CD4-positive, alpha-beta T cell treated with Interleukin-21 for 1 hour (primary cell): ENCODE measurements at places on chromosomes 5 and 9.

DNA sequence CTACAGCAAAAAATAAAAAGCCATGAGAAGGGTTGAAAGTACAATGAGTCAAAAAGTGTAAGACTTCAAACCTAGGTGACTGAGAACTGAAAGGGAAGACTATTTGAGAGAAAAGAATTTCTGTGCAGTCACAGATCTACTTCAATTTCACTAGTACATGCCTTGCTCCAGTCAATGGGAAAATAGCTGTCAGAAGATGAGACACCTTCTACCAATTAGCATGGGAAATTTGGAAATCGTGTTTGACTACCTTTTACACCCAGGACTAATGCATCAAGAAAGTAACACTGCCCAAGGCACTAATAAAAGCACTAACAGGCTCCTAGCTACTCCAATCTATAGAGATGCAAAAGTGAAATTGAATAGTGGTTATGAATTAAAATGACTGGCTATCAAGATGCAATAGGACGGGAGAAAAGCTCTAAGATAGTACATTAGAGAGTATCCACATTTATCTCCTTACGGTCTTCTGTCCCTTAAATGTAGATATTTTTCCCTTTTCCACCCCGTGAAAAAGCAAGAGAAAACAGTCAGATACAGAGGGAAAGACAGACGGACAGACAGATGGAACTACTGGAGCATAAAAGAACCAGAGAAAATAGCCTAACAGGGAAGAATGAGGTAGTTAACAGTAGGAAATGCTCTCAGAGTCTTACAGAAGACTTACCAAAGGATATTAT, 15.2 kb downstream of the ERP44 start:
- no peak for DNase-seq

DNA sequence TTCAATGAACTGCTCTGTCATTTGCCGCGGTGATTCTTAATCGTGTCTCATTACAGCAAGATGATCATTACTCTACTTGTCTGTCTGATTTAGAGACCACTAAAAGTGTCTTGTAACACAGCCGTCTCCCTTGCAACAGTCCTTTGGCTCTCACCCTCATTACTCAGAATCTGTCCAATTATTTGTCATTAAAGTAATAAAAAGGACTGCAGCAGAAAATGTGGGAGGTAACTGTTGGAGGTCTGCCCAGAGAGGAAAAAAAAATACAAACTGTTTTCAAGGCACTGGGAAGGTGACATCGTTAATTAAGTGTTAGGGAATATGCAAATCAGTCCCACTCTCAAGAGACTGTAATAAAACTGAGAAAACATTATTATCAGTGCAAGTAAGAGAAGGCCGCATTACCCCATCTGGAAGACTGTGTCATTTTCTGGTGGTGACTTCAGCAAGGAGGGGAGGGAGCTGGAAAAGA, 281.0 kb downstream of the RASEF start:
- DNase-seq, result no peak

DNA sequence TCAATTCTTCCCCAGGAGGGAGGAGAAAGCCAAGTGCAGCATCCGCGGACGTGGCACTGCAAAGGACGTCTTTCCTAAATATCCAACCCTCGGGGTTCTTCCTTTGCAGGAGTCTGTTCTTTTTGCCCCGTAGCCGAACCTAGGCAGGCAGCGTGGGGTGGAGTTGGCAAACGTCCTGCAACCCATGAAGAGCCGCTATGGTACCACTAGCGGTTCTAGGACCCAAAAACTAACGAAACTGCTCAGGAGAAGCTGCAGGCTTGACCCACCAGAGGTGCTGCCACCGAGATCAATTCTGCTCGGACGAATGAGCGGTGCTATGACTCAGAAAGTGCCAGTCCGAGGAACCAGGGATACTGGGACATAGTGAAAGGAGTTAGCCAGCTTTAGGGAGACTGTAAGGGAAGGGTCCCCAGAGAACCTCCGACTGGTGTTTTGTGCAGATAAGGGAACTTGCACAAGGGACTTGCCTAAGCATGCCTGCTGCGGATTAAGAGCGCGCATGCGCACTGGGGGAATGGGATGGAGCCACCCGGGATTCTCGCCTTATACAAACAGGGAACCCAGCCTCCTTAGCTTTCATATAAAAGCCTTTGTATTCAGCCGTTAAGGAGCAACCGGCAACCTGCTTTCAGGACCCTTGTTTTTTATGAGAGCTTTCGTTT, 32.7 kb downstream of the ANXA2R start:
- peak; percentile 83 for DNase-seq

DNA sequence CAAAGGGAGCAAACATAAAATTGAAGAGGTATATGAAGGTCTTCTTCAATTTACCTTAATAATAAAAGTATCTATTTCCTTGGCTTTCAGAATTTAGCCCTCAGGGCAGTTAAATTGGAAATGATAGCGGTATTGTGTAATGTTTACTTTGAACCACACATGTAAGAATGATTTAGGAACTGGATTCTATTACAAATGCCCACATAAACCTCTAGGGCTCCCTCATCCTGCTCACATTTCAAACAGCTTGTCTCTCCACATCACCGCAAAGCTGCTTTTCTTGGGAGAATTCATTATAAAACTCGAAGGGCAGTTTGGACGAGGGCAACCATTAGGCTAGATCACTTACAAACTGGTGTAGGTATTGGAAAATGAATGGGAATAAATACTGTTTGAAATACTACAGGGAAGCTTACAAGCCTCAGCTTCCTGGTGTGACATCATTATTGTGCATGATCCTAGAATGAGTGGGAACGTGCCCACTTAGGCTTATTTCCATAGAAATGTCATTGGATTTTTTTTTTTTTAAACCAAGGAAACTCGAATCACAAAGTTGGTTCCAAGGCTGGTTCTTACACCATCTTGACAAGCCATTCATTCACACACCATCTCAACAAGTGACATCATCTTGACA, 47.3 kb downstream of the MTRR start:
- no peak for DNase-seq

DNA sequence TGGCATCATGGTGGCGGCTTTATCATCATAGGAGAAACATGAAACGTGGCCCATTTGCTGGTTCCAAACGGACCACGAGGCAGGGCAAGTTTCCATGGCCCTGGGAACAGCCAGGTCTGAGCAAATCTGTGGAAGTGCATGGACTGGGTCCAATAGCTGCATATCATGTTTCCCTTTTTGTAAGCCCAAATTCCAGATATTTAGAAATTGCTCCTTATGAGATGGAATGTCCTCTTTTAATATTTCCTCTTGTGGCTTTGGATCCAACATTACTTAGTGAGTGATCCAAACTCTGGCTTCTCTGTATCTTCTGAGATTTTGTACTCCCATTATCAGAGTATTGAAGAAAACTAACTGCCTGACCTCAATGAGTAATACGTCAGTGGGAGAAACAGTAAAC, 79.8 kb upstream of the FBXL7 start:
- DNase-seq, result no peak

DNA sequence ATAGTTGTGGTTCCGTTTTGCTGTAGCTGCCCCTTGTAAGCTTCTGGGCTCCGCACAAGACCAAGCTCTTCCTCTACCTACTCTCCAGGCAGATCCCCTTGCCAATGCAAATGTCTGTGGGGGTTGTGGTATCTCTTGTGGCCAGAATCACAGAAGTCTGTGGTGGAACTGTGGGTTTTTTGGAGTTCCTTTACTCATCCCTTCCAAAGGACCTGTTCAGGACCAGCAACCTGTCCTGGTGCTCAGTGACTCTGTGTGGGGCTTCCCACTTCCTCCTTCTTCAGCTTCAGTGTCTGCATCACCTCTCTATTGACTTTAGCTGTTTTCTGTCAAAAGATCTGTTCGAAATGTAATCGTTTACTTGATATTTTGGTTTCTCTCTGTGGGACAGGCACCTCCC, 441.3 kb upstream of the ADAMTSL1 start:
- no peak for DNase-seq

GRCh38 chr9:115240676-115241075, 122.7 kb upstream of the TNC start:
- DNase-seq, result no peak

DNA sequence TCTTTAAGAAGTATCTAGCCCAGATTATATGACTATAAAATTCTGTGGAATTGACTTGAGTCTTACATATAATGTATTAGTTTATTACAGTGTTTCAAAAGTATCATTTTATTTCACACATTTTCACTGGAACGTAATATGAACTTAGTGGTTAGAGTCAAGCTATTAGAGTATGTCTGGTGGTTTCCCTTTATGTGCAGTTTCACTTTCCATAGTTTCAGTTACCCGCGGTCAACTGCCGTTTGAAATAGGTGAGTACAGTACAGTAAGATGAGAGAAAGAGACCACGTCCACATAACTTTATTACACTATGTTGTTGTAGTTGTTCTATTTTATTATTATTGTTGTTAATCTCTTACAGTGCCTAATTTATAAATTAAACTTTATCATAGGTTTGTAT, 50.5 kb downstream of the COMMD10 start:
- peak; percentile 54 for DNase-seq

GRCh38 chr9:89815061-89815902, 210.5 kb downstream of the GADD45G start:
- DNase-seq, result no peak

DNA sequence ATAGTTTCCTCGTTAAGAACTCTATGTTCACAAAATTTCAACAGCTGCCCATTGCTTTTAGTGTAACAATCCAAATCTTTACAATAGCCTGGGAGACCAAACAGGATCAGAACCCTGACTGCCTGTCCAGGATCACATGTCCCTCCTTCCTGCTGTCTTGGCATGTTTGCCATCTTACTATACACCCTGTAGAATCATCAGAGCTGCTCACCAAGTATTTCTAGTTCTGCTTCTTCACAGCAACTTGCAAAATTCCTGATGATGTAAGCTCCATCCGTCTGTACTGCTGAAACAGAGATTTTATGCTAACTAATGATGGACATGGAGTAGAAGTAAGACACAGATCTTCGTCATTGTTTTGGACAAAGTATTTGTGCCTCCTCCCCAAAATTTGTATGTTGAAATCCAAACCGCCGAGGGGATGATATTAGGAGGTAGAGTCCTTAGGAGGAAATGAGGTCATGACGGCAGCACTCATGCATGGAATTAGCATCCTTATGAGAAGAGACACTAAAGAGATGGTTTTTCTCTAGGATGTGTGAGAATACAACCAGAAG, 464.9 kb upstream of the BRINP1 start:
- DNase-seq, result no peak

DNA sequence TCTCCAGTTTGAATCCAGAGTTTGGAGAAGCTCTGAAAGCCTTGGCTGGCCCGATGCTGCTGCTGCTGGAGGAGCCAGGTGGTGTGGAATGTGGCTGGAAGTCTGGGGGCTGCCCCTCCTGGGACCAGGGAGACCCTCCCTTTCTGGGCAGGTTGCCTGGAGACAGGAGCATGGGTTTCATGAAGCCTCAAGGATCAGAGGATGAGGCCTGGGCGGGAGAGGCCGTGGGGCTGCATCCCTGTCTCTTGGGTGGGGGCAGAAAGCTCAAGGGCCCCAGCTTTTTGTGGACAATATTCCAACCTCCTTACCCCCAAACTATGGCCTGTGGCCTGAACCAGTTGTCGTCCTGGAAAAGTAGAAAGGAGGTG, 10.1 kb downstream of the FGF18 start:
- no peak for DNase-seq

DNA sequence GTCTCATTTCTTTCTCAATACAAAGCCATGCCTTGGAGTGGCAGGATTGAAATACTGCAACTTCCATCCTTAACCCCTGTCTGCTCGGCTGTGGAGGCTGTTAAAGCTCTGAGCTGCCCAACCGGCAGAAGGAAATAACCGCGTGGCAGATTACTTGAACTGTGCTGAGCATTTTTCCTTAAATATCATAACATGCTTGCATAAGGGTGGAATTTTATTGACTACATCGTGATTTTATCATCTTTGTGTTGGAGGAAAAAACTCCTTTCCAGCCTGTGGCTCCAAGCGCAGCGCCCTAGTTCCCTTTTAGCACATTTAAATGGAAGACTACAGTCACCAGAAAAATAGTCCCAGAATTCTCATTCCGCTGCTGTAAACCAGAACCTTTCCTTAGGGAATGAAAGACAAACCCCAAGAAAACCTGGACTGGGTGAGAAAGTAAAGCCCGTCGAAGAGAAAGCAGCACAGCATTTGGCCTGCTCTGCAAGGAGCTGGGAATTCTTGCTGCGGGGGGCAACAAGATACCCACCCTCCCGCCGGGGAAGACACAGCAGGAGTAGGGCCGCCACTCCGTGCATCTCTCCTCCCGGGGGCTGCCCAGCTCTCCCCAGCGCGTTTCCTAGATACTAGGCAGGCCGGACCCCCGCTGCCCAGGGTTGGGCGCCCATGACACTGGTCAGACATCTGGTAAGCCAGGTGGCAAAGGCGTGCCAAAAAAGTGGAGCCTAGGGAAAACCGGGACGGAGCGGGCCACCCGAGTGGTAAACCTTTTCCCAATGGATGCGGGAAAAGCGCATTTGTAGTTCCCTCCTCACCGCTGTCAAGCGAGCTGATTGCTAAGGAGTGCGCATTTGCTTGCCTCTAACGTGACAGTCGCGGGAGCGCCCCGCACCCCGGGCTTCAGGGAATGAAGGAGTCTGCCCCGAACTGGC, 1.3 kb downstream of the SHC3 start:
- no peak for DNase-seq

GRCh38 chr5:175319199-175319598, 124.8 kb downstream of the DRD1 start:
- DNase-seq, result no peak

- no peak for DNase-seq
Observed at GRCh38 chr9:121634329-121635261, 16.8 kb upstream of the DAB2IP start.

DNA sequence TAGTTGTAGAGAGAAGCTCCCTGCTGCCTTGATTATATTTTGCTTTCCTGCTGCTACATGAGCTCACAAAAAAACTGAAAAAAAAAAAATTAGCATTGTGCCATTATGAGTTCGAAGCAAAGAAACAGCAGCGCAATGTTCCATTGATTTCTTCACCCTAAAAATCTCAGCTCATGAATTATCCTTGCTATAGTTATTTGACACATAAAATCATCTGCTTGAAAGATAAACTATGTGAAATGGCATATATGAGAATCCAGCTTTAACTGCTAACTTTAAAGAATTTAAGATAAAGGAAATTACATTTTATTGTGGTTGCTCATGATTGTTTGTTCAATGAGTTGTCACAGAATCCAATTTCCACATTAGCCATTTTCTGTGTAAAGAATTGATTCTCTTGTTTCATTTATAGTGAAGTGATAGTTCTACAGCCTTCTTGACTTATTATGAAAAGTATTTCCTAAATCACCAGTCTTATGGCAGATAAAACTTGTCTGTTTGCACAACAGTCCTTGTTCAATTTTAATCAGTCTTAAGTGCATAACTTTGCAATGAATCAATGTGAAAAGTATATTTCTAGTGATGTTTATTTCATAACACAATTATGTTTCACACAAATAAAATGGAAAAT, 1275.0 kb upstream of the CDH9 start:
- no peak for DNase-seq

GRCh38 chr5:75439276-75439675, 72.2 kb downstream of the CERT1 start:
- no peak for DNase-seq

GRCh38 chr9:29637471-29638237, 2064.4 kb upstream of the C9orf72 start:
- no peak for DNase-seq

GRCh38 chr5:52693280-52693679, 94.4 kb upstream of the ITGA1 start:
- peak; percentile 41 for DNase-seq
